ENCODE measurements at places on chromosomes 7 and 10. TPM values are rescaled to one million over a fixed set of nuclear protein-coding genes. Genes with fewer than 3 reads are reported as not detected.

The AKR1D1 gene
- total RNA-seq = not detected

The C10orf67 gene
- total RNA-seq = 0.11 TPM

The MSS51 gene
- total RNA-seq = 2.1 TPM

The LRRC18 gene
- total RNA-seq = not detected

The PLXNA4 gene
- total RNA-seq = 1.2 TPM

The ZC3HAV1L gene
- 9.5 TPM for total RNA-seq

The CUZD1 gene
- 0.50 TPM for total RNA-seq

The HIBADH gene
- total RNA-seq = 81.4 TPM

The WDFY4 gene
- total RNA-seq = not detected

The ECHDC3 gene
- total RNA-seq = 12.0 TPM

The FBXL15 gene
- 6.5 TPM for total RNA-seq

The SPDYE11 gene
- total RNA-seq = not detected

The PUS7 gene
- 23.9 TPM for total RNA-seq

The KNDC1 gene
- 3.2 TPM for total RNA-seq

The GRIFIN gene
- not detected for total RNA-seq

The VIPR2 gene
- not detected for total RNA-seq

The HABP2 gene
- total RNA-seq = not detected

The CPA2 gene
- total RNA-seq = not detected

The HSPA12A gene
- 21.0 TPM for total RNA-seq

The BZW2 gene
- 65.5 TPM for total RNA-seq

The GATA3 gene
- not detected for total RNA-seq

The WBP1L gene
- total RNA-seq = 39.2 TPM

The DGKI gene
- 2.9 TPM for total RNA-seq

The GPR22 gene
- 1.1 TPM for total RNA-seq

The PTER gene
- total RNA-seq = 9.1 TPM

The BET1 gene
- 66.6 TPM for total RNA-seq

The DOCK1 gene
- 85.2 TPM for total RNA-seq

The EGR2 gene
- 1.6 TPM for total RNA-seq

The RRP12 gene
- 29.7 TPM for total RNA-seq

The NANOS1 gene
- under 0.01 TPM for total RNA-seq

The LOXL4 gene
- total RNA-seq = 129 TPM

The OR2A5 gene
- not detected for total RNA-seq

The PPP1R17 gene
- not detected for total RNA-seq

The IFIT2 gene
- total RNA-seq = 8.2 TPM

The SPDYE2 gene
- total RNA-seq = not detected

The TMEM26 gene
- total RNA-seq = 0.50 TPM

The GLCCI1 gene
- total RNA-seq = 9.7 TPM

The SHTN1 gene
- 1.8 TPM for total RNA-seq

The MACC1 gene
- under 0.01 TPM for total RNA-seq

The STRIP2 gene
- total RNA-seq = 14.8 TPM

The ALOX5 gene
- not detected for total RNA-seq

The ABCB4 gene
- 0.44 TPM for total RNA-seq

The EEPD1 gene
- 10.1 TPM for total RNA-seq

The AGAP5 gene
- total RNA-seq = 2.7 TPM

All from uterine smooth muscle cell (primary cell).